ENCODE measurements at places on chromosomes 11 and 22.

- peak; percentile 71 for DNase-seq
These were observed 8.6 kb downstream of the MRPL11 start for GRCh38 chr11:66429983-66430602.

- no peak for DNase-seq
These were observed 610.4 kb upstream of the B3GAT1 start for GRCh38 chr11:135022454-135022853.

- DNase-seq: no peak
These were observed 83.5 kb upstream of the WNT7B start for GRCh38 chr22:46060292-46061123.

DNA sequence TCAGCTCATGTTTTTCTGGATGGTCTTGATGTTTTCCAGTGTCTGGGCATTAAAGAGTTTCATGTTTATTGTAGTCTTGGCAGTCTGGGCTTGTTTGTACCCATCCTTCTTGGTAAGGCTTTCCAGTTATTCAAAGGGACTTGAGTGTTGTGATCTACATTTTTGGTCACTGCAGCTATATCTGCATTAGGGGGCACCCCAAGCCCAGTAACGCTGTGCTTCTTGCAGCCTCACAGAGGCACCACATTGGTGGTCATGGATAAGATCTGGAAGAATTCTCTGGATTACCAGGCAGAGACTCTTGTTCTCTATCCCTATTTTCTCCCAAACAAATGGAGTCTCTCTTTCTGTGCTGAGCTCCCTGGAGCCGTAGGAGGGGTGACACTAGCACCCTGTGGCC is 451.5 kb upstream of the FAT3 start:
- no peak for DNase-seq

GRCh38 chr11:67280788-67281551 is 8.1 kb upstream of the ANKRD13D start:
- DNase-seq: no peak

DNA sequence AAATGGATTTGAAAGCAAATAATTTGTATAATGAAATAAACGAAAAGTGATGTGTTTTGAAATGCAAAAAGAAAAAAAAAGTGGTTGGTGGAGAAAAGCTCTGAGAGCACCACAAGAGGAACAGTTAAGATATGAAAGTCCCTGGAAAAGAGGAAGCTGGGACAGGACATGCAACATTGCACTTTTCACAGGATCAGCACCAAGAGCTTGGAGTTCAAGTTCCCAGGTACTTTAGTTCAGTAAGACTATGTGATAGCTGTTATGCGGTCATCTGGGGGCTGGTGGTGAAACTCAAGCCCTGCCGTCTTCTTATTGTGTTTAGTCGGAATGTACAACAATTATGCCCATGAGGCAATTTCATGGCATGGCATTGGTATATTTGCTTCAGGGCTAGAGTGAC is 17.1 kb upstream of the MS4A4A start:
- no peak for DNase-seq

- no peak for DNase-seq
These were observed 164.0 kb downstream of the TENM4 start for GRCh38 chr11:79276736-79277325.

GRCh38 chr11:108766596-108767173 is 101.8 kb downstream of the DDX10 start:
- no peak for DNase-seq

GRCh38 chr11:57335023-57335342 is 709 bp downstream of the SSRP1 start:
- no peak for DNase-seq

- no peak for DNase-seq
These were observed 19.4 kb upstream of the SUSD2 start for GRCh38 chr22:24161909-24162308.

DNA sequence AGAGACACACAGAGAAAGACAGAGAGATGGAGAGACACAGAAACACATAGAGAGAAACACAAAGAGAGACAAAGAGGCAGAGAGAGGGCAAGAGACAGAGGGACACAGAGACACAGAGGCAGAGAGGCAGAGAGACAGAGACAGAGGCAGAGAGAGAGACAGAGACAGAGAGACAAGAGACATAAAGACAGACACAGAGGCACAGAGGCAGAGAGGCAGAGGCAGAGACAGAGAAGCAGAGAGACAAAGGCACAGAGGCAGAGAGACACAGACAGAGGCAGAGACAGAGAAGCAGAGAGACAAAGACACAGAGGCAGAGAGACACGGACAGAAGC is 6.3 kb downstream of the TNNI2 start:
- no peak for DNase-seq

DNA sequence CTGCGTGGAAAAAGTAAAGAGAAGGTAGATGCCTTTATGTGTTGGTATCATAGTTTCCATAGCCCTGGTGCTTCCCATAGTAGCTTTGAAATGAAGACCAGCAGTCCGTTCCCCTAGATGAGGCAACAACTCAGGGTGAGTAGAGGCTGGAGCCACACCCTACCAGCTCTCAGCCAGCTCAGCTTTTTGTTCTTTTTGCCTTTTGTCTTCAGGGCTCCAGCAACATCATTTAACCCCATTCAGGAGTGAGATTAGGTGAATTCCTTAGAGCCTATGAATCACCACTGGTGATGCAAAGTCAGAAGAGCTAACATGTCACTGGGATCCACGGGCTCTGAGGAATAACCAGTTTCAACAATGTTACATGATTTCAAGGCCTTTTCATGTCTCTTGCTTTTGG is 14.0 kb upstream of the SESN3 start:
- no peak for DNase-seq

DNA sequence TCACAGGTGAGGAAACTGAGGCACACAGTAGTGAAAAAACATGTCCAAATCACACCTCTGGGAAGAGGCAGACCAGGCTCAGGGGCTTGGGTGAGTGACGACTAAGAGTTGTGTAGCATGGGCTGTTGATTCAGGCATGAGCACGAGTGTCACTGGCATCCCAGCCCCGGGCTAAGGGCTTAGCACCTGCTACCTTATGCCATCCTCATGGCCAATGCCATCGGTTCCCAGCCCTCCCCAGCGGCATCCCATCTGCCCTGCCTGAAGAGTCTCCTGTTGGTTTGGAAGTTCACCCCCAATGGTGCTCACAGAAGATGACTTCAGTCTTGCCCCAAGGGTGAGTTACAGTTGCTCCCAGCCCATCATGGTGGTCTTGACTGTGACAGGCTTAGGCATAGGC is 22.4 kb downstream of the MB start:
- no peak for DNase-seq

DNA sequence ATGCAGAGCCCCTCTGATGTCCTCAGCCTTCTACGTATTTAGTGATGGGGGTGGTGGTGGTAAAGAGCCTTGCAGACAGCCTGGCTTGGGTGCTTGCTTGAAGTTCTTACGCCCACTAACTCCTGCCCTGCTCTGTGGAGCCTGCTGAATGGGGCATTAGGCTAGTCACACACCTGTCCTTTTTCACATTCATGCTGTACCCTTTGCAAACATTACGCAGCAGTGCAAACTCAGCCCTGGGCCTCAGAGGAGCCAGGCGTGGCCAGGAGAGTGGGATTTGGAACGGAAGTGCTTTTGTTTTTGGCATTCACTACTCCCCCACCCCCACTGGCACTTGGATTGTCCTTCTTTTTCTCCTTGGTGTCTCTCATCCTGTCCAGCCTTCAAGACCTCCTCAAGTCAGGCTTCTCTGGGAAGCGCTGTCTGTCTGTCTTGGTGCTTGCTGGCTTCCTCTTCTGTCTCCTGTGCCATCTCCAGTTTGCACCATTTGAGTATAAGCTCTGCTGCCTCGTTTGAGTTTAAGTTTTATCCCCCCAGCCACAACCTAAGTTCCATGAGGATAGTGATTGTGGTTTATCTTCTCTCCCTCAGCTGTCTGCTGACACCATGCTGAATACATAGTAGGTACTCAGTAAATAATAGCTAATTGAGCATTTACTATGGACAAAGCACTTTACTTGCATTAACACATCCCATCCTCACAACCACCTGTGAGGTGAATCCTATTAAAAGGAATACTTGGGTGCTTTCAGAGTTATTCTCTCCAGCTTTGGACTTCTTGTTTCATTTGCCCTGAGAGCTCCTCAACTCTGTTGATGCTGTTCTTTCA is 26.7 kb downstream of the ZBTB16 start:
- no peak for DNase-seq

- DNase-seq: no peak
These were observed 19.9 kb upstream of the BBOX1 start for GRCh38 chr11:27020751-27021150.

DNA sequence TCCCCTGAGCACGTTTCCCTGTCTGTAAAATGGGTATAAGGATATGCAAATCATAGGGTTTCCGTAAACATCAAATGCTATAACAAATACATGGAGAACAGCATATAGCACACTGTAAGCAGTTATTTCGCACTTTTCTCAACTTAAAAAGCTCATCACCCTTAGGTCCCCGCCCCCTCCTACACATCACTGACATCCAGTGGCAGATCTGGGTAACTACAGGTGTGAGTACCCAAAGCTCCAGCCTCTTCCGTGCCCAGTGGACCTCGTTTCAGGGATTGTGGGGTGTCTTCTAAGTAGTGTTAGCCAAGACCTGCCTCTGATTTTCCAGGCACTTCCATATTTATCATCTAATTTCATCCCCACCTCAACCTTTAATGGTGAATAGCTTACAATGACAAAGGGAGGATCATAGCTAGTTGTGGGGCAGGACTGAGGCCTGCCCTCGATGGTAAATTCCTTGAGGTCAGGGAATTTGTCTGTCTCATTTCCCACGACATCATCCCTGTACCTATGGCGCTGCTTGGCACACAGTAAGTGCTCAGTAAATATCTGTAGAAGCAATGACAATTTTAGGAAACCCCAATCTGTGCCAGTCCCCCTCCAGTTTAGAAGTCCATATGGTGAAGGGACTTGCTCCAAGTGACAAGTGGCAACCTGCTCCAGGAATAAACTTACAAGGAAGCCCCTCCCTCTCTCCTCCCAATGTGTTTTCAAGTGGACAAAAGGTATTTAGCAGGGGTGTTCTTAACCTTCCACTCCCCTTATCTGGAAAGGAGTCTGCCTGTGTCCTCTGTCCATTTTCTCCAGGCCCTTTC is 340.5 kb downstream of the TENM4 start:
- DNase-seq: peak; percentile 66

GRCh38 chr11:1152316-1153104 is 5.2 kb upstream of the MUC5AC start:
- no peak for DNase-seq

DNA sequence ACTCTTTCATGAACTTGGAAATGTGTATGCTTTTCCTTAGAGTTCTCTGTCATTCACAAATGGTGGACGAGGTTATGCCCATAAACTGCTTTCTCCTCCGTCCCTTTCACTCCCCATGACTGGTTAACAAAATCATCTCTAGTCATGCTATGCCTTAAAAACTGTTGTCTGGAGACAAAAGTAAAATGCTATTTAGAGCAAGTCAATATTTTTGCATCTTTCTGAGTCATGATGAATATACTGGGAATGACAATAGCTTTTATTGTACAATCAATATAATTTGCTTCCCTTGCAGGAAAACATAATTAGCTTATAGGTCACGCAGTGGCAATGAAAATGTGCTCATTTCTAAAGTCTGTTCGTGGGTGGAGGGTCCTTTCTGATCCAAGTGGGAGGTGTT is 216.7 kb upstream of the SORL1-AS1 start:
- DNase-seq: no peak

DNA sequence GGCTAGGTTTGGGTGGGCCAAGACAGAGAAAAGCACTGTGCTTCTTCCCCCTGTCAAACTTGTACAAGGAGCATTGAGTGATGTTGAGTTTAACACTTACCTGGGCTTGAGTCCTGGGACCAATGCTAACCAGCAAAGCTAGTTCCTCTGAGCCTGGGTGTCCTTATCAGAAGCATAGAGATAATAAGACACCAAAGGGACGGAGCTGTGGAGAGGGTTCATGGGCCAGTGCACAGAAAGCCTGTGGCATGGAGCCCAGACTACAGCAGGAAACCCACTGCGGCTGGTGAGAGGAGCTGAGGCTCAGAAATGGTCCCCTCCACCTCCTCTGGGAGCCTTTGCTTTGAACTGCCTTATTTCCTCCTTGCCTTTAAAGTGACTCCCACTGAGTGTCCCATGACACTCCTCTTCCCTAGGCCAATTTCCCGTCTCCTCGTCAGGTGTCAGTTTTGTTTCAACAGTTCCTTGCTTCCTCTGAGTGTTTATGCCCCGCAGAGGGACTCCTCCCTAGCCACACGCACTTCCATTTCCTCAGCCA is 9.4 kb downstream of the SLCO2B1 start:
- no peak for DNase-seq

- DNase-seq: no peak
These were observed 24.8 kb downstream of the RASSF10 start for GRCh38 chr11:13033760-13034533.

- no peak for DNase-seq
These were observed 28.6 kb upstream of the PPARA start for GRCh38 chr22:46121523-46122287.

- DNase-seq: peak; percentile 62
These were observed 736 bp downstream of the RDX start for GRCh38 chr11:110295531-110296225.

- no peak for DNase-seq
These were observed 57.9 kb downstream of the CD82 start for GRCh38 chr11:44623341-44623730.

DNA sequence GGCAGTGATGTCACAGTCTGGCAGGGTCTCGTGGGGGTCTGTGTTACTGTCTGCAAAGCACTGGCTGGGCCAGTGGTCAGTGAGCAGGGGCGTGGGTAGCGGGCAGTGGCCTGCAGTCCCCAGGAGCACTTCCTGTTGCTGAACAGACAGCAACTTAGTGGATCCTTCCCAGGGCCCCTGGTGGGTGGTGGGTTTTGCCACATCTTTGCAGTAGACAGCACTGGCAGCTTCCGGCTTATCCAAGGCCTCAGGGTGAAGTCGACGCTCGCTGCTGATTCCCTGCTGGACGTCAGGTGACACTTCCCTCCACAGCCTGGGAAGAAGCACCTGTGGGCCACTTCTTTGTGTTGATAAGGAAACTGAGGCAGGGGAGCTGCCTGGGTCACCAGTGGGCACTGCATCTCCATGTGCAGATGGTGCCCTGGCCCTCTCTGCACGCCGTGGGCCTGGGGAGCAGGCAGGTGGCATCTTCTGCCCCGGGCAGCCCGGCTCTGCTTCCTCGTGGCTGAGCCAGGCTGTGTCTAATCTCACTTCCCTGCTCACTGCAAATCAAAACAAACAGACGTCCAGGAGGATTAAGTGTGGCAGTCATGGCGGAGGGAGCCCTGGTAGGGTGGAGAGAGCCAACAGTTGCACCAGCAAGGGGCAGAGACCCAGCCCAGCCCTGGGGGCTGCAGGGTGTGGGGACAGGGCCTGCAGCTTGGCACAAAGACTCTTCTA is 79.8 kb downstream of the KCNQ1 start:
- peak; percentile 3 for DNase-seq
